Activated naive CD8-positive, alpha-beta T cell treated with anti-CD3 and anti-CD28 coated beads, Interleukin-2, amount 10 ng/mL, durations not matched to agents 7 days and 5 days (primary cell): ENCODE measurements at places on chromosomes 3 and 15. TPM values are rescaled to one million over a fixed set of nuclear protein-coding genes. Genes with fewer than 3 reads are reported as not detected.

DNA sequence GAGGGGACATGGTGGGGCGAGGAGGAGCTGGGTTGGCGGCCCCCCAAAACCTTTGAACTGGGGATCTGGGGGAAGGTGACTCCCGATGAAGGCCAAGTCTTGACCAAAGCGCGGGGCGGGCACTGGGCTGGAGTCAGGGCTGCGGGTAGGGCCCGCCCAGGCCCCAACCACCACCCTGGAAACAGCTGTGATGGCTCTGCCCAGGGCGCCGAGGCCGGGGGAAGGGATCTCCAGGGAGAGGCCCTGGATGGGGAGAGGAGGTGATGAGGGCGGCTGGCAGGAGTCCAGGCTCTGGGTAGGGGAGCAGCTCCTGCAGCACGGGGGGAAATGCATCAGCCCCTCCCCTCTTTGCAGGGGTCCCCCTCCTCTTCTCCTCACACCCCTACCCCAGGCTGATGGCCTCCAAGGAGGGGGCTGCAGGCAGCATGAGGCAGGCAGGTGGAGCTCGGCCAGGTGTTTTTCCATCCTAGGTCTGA, 5.9 kb upstream of the C15orf39 start:
- DNase-seq: no peak

DNA sequence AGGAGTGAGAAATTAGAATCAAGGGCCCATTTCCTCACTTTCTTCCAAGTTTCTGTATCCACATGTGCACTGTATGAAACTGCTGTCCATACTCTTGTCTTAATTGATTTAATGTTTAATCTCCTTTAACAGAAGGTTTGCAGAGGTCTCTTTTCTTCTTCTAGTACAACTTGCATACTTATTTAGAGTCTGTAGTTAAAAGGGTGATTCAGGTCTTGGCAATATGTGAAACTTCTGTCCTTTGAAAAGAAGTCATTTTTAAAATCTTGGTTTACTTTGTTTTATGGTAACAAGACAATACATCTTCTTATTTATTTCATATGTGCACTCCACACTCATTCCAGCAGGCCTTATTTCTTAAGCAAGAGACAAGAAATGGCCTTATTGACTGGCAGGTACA, 25.8 kb downstream of the TMEM45A start:
- DNase-seq: no peak

DNA sequence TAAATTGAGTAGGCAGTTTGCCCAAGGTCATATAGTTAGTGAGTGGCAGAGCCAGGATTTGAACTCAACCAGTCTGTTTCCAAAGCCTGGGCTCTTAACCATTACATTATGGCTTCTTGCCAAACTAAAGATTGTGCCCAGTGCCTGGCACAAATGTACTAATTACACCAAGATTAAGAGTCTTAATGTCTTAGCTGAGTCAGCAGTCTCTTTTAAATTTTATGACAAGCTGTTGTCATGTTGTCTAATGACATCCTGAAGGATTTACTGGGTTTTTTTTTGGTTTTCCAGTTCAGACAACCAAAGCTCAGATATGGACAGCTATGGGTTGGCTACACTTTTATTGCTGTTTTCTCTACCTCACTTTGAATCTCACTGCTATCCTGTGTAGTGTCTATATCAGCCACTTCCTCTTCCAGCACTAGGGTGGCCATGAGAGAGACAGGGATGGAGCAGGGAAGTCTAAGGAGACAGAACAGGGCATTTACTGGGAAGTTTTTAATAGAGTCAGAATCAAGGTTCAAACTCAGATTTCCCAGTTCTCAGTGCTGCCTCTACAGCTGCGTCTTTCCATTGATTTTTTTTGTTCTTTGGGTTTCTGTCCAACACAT, 10.5 kb downstream of the FBXL2 start:
- DNase-seq: no peak

DNA sequence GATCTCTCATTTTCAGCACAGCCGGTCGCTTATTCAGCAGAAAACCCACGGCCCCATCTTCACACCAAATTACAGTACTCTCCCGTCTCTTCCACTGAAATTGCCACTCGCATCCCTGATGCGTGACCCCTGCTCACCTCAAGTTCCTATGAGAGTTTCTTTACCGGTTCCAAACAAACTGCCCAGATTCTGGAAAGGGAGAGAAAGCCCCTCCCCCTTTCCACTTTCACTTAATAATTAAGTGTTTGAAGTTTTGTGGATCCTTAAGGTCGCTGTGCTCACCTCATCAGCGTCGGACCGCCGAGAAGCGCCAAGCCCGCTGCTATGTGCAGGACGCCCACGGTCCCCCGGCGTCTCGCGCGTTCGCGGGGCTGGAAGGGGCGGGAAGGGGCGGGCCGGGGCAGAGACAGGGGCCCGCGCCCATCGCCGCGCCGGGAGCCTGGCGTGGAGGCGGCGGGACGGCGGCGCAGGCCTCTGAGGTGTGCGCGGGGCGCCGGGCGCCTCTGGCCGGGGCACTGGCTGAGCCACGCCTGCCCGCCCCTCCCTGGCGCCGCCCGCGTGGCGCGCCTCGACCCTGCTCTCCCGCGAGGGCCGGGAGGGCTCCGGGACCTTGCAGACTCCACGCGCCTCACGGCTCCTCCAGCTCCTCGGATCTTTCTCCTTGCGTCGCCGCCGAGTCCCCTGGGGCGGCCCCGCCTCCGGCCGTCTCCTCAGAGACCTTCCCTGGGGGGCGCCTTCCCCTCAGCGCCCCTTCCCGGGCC, at the start of gene GPR156:
TSS of gene GPR156 (minus strand) at position 476 of the 761 bp plus-strand sequence. CDS start 41,124 bp downstream, outside the sequence.
- no peak for DNase-seq

DNA sequence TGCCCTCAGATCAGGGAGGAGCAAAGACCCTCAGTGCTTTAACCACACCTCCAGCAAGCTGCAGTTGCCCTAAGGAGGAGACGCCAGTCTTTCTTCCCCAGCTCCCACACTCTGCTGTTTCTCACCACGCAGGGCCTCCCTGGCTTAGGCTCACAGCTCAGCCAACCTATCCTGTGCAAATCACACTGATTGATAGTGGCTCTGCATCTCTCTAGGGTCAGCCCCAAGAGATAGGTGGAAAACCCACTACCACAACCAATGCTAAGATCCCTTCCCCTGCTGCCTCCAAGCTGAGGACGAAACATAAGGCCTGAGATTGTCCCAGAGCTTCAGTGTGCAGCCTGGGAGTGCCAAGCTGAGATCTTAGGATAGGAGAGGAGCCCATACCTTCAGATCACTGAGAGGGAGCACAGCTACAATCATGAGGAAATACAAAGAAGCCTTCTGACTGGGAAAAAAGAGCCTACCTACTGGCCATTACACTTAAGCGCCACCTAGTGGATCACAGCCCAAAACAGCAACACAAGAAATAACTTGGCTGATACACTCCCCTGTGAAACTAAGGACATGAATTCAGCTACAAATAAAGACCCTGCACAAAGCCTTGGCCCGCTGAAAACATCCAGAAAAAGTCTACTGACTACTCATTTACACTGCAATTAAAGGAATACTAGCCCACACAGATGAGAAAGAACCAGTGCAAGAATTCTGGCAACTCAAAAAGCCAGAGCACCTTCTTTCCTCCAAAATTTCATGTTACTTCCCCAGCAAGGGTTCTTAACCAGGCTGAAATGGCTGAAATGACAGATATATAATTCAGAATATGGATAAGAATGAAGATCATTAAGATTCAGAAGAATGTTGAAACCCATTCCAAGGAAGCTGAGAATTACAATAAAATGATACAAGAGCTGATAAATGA, 271.5 kb upstream of the DCBLD2 start:
- no peak for DNase-seq

GRCh38 chr15:44536302-44536961, 515 bp upstream of the EIF3J start:
- DNase-seq: peak; percentile 81

DNA sequence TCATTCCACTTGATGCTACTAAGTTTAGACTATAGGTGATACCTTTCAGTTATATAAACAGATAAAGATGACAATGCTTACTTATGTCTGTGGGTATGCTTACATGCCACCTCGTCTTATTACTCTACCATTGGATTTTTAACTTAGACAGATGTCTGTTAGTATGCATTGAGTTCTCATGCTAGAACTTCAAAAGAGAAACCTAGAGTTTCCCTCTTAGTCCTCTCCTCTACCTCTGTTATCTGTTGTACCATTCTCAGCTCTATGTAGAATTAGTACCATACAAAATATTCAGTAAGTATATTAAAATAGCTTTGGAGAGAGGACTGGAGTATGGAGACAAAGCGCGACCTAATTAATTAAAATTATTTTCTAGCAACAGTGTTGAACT, 111.3 kb downstream of the BBX start:
- DNase-seq: no peak

The CPLX3 gene
- total RNA-seq: 0.17 TPM

DNA sequence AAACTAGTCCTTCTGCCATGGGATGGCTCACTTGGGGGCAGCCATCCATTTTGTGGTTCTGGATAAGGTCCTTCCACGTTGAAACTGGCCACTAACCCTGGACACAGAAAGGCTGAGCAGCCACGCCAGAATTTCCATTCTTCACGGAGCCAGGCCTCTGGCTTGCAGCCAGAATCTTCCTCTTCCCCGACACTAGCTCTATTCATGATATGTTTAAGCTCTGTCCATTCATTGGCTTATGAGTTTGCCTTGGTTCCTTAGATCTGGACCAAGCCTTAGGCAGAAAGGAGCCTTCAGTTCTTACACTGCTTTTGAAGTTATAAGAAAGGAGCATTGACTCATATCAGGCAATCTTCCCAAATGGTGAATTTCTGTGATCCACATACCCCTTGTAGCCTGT, 288.4 kb upstream of the GOLGA6L4 start:
- no peak for DNase-seq

- DNase-seq: no peak
These were observed 9.8 kb upstream of the BMF start for GRCh38 chr15:40118473-40118872.

GRCh38 chr15:56797720-56798275, 64.5 kb upstream of the ZNF280D start:
- DNase-seq: no peak

- no peak for DNase-seq
These were observed 161.5 kb downstream of the TBC1D5 start for GRCh38 chr3:17580901-17581300.

DNA sequence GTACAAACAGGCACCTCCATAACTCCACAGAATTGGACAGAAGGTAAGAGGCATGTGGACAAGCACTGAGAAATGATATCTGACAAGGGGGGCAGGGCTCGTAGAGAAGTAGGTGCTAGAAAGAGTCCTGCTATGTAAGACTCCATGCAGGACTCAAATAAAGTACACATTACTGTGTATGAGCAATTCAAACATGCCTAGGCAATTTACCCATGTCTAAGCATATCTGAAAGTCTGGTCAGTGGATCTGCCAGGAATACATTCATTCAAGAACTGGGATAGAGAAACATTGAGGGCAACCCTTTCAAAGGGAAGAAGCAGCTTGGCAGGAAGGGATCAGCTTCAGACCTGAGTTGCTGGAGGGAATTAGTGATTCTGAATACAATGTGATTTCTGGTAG, 174.1 kb upstream of the MCTP2 start:
- no peak for DNase-seq

The FBLN2 gene
- total RNA-seq: 2.7 TPM
